Foreskin fibroblast (primary cell): ENCODE measurements at places on chromosomes 5 and 9.

- DNase-seq, result no peak
Measured at GRCh38 chr5:86806206-86806605, 188.5 kb downstream of the COX7C start.

DNA sequence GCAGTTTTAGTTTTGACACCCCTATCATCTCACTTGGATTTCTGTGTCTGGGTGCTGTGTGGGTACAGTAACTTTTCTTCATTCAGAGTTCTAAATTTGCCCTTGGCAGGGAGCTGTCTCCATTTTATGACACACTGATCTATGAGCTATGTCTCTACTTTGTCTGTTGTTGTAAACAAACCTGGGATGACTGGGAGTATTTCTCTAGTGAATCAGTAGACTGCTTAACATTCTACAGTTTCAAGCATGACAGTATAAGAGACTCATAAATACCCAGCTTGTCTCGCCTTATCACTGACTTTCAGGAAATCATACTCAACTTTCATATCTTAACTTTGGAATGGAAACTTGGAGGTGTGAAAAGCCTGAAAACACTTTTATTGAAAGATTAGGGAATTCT lies 212.1 kb upstream of the NUDT12 start:
- no peak for DNase-seq

GRCh38 chr5:107483231-107484024 lies 187.3 kb downstream of the EFNA5 start:
- DNase-seq, result no peak

DNA sequence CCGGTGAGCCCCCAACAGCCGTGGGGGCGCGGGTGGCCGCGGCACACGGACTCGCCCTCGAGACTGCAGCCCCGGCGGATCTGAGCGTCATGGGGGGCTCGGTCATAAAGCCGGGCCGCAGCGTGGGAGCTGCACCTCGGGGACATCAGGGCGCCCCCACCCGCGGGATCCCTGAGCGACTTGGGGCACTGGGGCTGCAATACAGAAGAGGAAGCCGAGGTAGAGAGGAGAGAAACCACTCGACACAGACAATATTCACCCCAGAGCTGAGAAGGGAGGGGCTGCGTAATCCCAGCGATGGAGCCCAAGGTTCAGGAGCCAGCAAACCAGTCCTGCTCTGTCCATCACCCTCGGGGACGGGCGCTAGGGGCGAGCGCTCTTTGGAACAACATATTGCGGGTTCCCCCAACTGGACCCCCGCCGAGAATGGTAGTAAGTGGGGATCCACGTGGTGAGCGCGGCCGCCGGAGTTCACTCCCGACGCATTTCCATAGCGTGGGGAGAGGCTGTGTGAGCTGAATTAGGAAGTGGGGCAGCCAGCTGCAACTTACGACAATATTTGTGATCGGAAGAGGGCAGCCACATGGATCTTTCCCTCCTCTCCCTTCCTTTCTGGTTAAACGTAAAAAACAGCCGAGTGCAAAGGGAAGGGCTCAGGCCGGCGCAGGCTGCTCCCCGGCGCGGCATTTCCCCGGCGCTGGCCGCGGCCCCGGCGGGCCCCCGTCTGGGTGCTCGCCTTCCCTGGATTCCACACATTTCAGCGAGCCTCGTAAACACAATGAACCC lies 9.9 kb downstream of the PTCH1 start:
- peak; percentile 57 for DNase-seq

DNA sequence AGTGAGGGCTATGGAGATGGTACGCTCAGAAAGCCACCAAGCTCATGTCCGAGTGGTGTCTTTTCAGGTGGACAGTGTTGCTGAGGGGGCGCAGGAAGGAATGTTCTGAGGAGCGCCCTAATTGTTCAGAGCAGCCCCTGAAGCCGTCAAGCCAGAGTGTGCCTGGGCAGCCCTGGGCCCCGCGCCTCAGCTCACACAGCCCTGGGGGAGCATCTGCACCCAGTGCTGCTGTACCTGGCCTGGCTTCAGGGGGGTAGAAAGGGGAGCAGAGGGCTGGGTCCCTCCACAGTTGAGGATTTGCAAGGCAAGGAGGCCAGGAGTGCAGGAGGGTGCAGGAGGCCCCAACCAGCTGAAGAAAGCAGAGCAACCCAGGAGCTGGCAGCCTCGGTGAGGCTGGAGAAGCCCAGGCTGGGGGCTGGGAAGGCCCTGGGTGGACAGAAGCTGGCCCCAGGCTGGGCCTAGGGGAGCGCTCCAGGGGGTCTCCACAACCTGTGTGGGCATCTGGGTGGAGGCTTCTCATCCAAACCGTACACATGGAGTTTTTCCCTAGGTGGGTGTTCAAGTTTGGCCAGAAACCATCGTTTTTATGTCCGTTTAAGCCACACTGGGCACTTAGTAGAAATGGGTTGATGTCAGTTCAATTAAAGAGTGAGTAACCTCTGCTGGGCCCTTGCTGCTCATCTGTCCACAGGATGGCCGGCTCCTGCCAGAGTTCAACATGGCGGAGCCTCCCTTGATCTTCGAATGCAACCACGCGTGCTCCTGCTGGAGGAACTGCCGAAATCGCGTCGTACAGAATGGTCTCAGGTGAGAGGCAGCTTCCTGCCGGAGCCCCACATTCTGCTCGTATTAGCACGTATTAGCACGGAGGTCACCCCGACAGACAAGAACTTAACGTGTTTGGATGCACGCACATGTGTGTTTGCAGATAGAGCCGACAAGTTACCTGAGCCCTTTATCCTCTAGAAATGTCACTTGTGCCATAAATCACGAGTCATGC lies 62.0 kb upstream of the CACNA1B start:
- no peak for DNase-seq

GRCh38 chr5:108730617-108731340 lies 16.9 kb upstream of the FER start:
- DNase-seq, result peak; percentile 37

GRCh38 chr9:4666042-4666699 lies at the start of gene SPATA6L:
TSS of gene SPATA6L (minus strand) at chr9:4666480. CDS start at chr9:4666250, 230 bp downstream.
- DNase-seq, result peak; percentile 86

DNA sequence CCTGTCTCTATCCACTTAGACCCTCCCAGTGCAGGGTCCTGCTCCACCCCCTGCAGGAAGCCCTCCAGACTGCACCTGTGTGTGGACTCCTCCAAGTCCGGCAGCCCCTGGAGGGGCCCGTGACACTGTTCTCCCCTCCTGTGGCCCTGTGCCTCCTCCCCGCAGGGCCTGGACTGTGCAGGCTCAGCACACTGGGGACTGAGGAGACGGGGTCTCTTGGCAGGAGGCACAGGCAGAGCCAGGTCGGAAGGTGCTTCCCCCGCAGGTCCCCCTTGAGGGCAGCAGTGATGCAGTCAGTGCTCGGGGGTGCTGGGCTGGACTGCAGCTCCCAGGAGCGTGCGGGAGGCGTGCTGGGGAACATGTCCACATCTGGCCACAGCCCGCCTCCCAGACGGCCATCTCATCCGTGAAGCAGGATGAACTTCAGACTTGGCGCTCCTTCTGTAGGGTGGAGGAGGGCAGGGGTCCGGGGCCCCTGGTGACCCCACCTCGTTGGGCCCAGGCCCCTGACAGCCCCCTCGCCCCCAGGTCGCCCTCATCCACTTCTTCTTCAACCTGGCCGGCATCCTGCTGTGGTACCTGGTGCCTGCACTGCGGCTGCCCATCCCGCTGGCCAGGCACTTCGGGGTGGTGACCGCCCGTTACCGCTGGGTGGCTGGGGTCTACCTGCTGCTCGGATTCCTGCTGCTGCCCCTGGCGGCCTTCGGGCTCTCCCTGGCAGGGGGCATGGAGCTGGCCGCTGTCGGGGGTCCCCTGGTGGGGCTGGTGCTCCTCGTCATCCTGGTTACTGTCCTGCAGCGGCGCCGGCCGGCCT lies 4.9 kb downstream of the SLC34A3 start:
- DNase-seq, result peak; percentile 56

DNA sequence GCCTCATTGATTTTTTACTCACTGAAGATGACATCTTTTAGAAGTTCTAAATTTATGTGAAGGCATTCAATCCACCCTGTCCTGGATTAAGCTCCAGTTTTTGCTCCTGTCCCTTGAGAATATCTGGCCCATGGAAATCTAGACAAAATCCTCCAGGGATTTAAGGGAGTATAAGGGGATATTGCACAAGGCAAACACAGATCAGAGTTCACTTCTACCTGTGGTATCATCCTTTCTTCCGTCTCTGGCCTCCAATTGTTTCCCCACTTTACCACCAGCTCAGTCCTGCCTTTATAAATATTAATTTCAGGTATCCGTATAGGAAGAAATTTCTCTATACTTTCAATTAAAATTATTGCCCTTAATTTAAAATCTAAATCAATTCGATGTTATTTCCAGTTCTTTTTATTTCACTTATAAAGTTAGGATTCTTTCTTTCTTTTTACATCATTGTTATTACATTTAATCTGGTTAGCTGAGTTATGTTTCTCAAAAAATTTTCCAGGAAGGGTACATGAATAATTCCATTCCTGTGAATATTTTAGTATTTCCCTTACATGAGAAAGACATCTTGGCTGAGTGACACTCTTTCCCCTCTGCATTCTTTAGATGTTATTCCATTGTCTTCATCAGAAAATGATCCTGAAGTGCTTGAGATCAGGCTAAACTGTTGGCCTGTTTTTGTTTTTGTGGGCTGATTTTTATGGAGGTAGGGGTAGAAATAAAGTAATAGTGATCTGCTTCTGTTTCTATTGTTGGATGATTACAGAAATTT lies 194.3 kb upstream of the MAP3K1 start:
- DNase-seq, result peak; percentile 18

- DNase-seq, result no peak
Measured at GRCh38 chr5:95555553-95555952, 652 bp downstream of the ARSK start.

DNA sequence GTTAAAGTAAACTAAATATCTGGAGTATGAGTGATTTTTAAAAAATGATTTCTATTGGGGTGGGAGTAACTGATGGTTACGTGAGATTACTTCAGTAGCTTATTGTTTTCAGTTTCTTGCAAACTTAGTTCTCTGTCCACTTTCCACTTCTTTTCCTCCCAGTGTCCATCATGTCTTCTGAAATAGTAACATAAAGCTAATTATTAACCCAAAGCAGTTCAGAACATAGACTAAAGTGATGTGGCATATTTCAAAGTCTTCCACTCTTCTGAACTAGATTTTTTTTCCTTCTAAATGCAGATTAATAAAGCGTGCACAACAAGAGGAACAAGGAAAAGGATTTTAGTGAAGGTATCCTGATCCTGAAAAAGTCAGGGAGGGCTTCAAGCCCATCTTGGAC lies 114.1 kb downstream of the MAN2A1 start:
- DNase-seq, result no peak

DNA sequence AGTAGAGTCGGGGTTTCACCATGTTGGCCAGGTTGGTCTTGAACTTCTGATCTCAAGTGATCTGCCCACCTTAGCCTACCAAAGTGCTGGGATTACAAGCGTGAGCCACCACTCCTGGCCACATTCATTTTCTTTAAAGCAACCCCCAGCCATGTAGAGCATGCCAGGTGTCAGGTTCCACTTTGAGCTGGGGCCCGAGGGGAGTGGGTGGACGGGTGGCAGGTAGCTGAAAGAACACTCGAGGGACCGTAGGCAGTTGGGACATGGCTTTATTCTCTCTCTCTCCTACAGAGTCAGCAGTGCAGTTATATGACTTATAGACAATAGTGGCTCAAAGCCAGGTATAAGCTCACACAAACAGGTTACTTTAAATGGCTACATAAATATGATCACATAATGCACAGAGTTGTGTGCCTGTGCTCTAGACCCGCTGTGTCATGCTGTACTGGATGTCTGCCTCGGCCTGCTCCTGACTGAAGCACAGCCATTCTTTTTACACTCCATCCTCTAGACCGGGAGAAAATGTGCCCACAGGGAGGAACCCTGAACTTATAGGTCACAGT lies 60.5 kb upstream of the FAM120A start:
- DNase-seq, result no peak

GRCh38 chr9:136086951-136087740 lies 7.9 kb downstream of the NACC2 start:
- no peak for DNase-seq

DNA sequence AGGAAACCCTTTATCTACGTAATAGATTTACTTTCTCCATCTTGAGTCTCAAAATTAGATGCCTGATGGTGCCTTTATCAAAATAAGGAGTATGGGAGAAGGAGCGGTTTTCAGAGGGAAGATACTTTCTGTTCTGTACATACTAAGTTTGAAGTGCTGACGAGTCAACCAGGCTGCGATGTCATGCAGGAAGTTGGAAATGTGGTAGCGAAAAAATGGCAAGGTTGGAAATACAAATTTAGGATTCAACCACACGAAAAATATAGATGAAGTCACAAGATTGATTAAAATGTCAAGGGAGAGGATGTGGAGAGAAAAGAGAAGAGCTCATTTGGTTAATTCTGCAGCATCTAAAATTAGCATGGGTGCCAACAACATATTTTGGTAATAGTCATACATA lies 129.5 kb downstream of the FOXD1 start:
- no peak for DNase-seq

DNA sequence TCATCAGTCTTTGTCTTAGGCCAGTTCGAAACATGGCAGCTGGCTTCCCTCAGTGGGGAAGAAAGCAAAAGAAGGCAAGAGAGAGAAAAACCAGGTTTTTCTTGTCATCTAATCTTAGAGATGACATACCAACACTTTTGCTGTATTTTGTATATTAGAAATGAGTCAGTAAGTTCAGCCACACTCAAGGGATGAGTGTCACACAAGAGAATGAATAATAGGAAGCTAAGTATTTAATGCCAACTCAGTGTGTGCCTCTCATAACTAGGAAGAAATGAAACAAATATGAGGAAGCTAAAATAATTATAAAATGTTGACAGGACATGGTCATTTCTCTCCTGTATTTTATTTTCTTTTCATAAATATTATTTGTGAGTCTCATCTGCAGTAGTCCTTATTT lies 65.3 kb downstream of the CDH12 start:
- no peak for DNase-seq

DNA sequence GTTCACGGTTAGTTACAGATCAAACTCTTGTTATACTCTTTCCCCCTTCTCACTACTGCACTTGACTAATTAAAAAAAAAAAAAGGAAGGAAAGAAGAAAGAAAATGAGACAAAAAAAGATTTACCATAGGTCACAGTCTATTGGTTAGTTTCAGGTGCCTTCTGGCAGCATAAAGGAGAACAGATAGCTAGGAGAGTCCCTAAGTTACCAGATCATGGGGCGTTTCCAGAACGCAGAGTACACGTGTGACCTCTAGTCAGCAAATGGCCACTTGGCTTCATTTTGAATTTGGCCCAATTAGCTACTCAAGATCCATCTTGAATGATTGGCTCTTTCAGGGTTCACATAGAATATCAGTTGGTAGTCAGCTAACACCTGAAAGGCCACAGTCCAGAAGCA lies 20.3 kb upstream of the TMEM171 start:
- no peak for DNase-seq

DNA sequence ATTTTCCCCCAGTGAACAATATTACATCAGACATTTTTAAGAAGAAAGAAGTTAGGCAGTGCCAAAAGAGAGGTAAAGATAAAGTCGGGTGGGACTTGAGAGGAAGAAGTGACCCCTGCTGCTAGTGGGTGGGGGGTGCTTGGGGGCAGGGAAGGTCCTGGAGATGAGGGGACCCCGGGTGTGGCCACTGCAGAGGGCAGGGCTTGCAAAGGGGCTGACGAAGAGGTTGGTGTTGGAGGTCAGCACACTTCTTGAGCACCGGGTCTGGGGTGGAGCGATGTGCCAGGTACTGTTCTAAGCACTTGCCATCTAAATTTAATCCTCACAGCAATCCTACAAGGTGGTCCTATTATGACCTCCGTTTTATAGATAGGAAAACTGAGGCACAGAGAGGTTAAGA lies 62.0 kb downstream of the AMBP start:
- DNase-seq, result no peak
